ENCODE measurements at places on chromosomes 1 and 21.

- no peak for DNase-seq
These were observed 624 bp downstream of the RIPK4 start for GRCh38 chr21:41765973-41766882.

GRCh38 chr21:16592381-16592780 lies 862.6 kb downstream of the USP25 start:
- no peak for DNase-seq

DNA sequence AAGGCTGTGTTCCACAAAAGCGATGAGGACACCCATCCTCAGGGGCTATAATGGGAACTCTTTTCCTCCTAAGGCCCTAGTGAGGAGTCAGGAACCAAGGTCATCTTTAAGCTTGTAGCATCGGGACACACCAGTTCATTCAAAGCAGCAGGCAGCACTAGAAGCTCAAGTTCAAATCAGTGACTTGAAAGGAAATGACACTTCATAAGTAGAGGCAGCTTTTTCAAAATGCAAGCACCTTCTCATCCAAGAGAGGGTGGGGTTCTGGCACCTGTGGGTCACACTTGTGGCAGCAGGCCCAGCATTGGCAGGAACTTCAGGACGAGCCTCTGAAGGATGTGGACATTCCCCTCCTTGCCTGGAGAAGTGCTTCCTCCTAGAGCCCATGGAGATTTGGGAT lies 496.3 kb downstream of the KIF26B start:
- DNase-seq, result no peak

DNA sequence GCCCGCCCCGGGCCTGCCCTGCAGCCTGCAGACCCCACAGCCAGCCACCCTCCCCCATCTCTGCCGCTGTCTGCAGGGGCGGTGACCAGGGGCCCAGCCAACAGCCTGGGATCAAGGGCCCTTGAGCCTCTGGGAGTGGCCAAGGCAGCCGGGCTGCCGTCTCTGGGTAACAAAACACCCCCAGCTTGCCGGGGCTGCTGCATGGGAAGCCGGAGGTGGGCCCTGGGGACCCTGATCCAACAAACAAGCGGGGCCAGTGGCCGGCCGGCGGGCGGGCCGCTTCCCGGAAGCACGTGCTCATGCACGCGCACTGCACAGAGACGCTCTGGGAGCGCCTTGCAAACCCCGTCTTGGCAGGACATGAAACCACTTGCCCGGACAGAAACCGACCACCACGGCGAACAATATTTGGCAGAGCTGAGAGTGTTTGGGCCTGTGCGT lies 13.2 kb downstream of the MEGF6 start:
- no peak for DNase-seq

DNA sequence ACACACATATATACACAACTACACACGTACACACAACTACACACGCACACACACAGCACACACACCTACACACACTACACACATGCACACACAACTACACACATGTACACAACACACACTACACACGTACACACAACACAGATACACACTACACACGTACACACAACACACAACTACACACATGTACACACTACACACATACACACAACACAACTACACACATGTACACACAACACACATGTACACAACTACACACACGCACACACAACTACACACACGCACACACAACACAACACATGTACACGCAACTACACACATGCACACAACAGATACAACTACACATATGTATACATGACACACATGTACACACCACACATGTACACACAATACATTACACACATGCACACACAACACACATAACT lies 318.1 kb downstream of the CAMTA1 start:
- no peak for DNase-seq

- no peak for DNase-seq
These were observed 1.6 kb downstream of the ABCA4 start for GRCh38 chr1:94119306-94119705.

DNA sequence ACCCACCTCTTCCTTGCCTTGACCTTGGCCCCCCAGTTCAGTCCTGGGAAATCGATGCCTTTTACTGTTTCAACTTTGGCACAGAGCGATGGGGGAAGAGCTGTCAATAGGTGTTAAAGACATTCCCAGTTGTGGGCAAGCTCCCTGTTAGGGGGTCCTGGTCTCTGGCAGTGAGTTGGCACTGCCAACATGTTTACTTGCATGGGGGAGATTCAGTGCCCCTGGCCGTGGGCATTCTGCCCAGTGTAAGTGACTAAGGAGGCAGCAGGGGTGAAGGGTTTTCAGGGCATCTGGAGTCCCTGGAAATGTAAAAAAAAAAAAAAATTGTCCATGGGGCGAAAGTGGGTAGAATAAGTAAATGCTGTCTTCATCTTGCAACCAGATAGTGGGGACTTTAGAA lies 407.0 kb downstream of the PTPRU start:
- DNase-seq, result no peak

GRCh38 chr1:159751031-159751430 lies 29.7 kb upstream of the DUSP23 start:
- DNase-seq, result peak; percentile 29

- no peak for DNase-seq
These were observed 11.2 kb downstream of the MINDY1 start for GRCh38 chr1:150995460-150995859.

- no peak for DNase-seq
These were observed 285.6 kb downstream of the CACNA1E start for GRCh38 chr1:181768930-181769280.

DNA sequence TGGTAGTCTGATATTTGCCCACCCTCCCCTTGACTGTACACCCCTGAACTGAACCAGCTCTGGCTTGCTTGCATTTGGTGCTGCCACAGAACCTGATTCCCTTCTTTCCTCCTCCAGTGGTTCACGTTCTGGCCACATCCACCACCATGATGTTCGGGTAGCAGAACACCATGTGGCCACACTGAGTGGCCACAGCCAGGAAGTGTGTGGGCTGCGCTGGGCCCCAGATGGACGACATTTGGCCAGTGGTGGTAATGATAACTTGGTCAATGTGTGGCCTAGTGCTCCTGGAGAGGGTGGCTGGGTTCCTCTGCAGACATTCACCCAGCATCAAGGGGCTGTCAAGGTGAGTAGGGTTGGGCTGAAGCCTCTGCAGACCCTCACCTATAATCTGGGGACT lies 1.8 kb downstream of the CDC20 start:
- no peak for DNase-seq

DNA sequence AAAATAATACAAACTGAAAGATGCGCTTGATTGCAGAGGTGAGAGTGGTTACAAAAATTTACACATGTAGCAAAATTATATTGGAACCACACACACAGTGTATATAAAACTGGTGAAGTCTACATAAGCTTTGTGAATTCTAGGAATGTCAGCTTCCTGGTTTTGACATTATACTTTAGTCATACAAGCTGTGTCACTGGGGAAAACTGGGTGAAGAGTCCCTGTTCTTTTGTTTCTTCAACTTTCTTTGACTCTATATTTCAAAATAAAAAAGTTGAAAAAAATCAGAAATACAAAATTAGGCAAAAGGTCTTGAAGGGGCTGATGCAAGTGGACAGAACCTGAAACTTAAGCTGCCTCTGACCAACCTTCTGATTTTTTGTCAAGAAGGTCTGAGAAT lies 3.0 kb downstream of the C1QC start:
- DNase-seq, result peak; percentile 18

DNA sequence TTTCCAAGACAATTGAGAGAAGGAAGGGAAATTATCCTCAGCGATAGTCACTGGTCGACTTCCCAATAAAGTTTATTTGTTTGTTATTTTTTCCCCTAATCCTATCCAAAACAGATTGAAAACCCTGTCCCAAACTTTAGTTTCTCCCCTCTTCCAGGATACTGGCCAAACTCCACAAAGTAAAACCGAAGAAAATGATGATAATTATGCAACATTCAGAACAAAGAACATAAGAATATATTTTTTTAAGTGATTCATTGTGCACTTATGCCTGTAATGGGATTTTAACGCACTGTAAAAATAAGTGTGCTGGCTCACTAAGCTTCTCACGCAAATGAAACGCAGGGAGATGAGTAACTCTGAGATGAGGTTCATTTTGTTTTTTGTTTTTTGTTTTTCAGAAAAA lies 6.0 kb downstream of the GLIS1 start:
- DNase-seq, result peak; percentile 96

DNA sequence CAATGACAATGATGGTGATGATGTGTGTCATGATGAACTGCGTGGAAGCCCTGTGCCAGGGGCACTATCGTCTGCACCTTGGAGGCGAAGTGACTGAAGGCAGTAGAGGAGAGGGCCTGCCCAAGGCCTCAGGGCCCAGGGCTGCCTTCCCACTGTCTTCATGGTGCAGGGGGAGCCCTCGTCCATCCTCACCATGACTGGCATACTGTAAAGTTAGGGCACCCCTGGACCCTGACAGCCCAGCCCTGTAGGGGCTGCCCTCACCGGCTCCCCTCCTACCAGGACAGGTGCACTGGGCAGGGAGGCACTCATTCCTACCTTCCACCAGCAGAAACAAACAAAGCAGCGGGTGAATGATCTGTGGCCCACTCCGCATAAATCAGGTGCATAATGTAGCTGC lies 156.9 kb upstream of the C1orf174 start:
- DNase-seq, result no peak

DNA sequence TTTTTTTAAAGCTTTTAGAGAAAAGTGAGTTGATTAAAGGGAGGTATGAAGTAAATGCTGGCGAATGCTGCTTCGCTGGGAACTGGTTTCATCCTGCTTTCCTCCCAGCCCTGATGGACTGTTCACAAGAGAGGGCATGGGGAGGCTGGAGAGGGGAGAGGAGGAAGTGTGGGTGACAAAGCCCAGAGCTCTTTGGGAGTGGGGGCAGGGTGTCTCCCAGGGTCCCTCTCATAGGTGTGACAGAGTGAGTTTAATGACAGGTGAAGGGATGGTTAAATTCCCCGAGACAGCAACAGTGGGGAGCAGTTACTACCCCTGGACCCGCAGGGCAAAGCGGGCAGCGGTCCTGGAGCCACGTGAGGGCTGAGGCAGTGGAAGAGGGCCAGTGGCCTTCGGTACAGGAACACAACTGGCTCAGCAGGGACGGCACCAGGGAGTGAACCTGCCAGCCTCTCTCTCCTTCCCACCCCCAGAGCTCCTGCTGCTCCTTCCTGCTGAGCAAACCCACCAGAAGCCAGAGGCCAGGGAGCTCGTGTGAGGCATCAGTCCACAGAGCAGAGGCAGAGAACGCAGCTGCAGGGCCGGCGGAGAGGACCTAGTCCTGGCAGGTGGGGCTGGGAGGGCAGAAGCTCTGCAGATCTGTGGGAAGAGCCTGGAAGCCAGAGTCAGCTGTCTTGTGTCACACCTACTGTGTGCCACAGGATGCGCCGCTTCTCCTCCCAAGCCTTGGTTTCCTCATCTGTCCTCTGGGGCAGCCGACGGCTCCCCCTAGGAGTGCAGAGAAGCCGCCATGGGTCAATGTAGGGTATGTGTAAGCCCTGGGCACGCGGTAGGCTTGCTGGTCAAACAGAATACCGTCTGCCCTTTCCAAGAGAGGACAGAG lies 20.9 kb upstream of the LRP8 start:
- DNase-seq, result no peak

GRCh38 chr1:6815726-6816125 lies 30.5 kb downstream of the CAMTA1 start:
- DNase-seq, result no peak

GRCh38 chr1:205632669-205633169 lies 908 bp upstream of the ELK4 start:
- no peak for DNase-seq

DNA sequence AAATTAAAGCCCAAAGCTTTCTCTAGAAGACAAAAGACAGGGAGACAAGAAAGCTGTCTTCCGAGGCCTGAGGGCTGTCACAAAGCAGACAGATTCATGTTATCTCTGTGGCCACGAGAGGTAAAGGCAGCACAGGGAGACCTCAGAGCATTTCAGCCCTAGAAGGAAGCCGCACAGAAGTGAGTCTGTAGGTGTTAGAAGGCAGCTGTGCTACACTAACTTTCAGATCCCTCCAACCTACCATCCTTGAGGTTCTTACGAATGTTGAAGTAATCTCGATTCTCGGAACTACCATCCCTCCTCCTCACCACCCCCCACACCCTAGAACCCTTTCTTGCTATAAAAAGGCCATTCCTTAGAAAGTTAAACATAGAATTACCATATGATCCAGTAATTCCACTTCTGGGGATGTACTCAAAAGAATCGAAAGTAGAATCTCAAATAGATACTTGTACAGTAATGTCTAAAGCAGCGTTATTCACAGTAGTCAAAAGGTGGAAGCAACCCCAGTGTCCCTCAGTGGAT lies 21.5 kb upstream of the LYST start:
- no peak for DNase-seq

DNA sequence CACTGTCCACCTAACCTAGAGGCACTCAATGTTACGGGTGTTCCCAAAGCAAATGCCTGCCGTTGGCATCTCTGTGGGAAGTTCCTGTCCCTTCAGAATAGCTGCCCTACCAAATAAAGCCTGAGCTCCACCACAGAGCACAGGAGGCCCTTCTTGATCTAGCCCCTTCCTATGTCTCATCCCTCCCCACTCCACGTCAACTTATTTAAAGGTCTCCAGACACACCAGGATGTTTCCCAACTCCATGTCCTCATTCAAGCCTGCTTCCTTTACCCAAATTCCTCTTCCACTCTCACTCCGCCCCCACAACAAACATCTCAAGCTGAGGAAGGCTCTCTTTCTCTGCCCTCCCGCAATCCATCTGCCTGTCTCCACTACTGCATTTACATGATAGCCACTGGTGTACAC lies 87.7 kb downstream of the TGFBR3 start:
- DNase-seq, result peak; percentile 76

- DNase-seq, result no peak
These were observed at the start of gene KLHDC8A for GRCh38 chr1:205356440-205357139. KLHDC8A (minus strand) TSS chr1:205356922; CDS start chr1:205343604, 13,318 bp downstream.

DNA sequence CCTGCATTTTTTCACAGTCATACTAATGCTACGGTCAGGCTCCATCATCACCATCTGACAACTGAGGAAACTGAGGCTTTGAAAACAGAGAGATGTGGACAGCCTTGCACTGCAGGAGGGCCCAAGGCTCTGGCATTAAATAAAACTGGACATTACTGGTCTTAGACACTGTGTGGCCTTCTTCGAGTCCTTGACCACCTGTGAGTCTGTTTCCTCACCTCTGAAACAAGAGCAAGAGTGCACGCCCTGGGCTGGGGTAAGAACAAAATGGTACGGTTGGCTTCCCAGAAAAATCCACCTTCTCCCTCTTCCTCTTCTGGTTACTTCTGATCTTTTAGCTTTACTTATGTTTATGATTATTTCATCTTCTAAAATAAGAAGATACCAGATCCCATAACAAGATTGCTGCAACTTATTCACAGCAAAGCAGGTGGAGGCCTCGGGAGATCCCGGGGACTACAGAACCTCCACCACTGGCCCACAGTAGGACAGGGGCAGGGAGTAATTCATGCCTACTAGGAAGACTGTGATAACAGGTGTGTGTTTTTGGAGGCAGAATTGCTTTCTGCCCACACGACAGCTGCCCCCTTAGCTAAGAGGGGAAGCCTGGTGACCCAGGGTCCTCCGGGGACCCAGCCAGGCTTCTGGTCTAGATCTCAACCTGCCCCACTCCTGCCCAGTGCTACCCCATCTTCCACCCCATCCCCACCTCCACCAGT lies 156.4 kb upstream of the EDN2 start:
- no peak for DNase-seq

All from cardiac fibroblast (primary cell).